ENCODE measurements at places on chromosomes 7 and 10.

DNA sequence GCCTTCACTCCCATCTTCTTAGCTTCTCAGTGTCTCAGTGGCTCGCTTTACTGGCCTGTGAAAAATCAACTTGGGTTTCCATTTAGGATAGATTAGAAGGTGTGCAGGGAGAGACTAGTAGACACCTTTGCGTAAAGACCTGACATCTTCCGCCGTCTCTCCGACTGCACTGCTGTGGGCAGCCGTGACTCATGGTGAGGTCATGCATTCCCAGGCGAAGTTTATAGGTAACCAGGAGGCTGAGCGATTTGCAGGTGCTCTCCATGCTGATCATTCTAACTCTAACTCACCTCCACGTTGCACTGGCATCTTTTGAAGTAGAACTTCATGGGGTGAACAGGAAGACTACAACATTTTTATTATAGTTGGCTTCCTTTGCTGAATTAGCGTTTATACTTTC lies 68.0 kb upstream of the ZNF438 start:
- no peak for DNase-seq

GRCh38 chr7:20220293-20220761 lies 3.1 kb upstream of the MACC1 start:
- no peak for DNase-seq

DNA sequence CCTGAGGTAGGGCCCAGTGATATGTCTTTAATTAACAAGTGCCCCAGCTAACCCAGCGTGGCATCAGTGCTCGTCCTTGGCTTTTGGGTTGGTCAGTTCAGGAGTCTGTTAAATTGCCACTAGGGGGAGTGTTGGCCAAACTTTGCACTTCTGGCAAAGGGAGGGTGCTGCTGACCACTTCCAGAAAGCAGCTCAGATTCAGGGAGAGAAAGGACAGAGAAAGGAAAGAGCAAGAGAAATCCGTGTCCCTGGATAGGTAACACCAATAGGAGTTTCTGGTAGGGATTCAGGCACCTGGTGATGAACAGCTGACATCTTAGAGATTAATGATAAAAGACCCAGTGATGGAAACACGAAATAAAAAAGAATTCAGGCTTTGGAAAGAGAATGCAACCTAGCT lies 243.1 kb upstream of the AOAH start:
- DNase-seq = peak; percentile 79

DNA sequence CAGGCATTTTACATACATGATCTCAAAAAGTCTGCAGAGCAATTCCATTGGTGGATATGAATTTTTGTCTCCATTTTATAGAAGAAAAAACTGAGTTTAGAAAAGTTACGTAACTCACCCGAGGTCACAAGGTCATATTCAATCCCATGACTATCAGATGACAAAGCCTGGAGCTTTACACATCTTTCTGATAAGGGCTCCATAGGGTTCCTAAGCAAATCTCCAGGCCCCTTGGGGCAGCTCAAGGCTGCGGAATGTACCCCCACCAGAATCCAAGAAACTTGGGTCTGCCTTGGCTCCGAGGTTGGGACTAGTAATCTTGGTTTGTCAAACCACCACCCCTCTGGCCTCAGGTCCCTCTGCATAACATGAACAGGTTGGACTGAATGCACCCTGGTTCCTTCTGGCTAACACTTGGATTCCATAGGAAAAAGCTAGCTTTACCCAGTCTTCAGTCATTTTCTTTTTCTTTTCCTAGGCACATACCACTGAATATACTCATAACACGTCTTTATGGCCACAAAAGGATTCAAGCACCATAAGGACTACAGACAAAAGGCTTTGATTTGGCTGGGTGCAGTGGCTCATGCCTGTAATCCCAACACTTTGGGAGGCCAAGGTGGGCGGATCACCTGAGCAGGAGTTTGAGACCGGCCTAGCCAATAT lies 55.5 kb downstream of the PIP4K2A start:
- DNase-seq = no peak

GRCh38 chr7:9711259-9711918 lies 1262.3 kb upstream of the PHF14 start:
- DNase-seq = no peak

DNA sequence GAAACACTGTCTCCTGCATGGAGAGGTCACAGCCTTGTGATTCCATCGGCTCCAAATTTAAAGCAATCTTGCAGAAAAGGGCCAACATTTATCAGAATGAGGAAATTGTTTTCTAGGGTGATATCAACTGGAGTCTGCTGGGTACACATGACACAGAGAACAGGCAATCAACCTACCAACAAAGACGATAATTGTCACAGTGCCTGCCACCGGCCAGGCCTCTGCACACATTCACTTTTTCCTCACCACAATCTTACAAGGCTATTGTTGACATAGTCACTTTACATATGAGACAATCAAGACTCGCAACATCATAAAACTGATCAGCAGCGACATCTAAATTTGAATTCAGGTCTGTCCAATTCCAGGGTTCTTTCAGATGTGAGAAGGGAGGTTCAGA lies 189.4 kb downstream of the KCNMA1 start:
- DNase-seq = no peak

DNA sequence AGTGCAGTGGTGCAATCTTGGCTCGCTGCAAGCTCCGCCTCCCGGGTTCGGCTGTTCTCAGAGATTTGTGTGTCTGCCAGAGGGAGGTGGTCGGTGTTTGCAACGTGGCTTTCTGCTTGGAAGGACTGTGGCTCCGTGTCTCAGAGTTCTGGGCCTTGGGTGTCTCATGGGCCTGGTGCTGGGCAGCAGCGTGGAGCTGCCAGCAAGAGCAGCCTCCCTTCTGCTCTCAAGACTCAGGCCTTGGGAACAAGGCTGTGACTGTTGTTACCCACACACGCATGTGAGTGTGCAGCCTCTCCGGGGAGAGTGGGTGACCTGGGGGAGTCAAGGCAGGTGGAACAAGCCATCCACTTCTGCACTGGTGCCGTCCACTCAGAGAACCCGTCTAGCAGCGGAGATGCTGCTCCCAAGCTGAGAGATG lies 52.0 kb downstream of the VIPR2 start:
- DNase-seq = no peak

- DNase-seq = no peak
These were observed 10.1 kb upstream of the TMEM26 start for GRCh38 chr10:61463035-61463909.

DNA sequence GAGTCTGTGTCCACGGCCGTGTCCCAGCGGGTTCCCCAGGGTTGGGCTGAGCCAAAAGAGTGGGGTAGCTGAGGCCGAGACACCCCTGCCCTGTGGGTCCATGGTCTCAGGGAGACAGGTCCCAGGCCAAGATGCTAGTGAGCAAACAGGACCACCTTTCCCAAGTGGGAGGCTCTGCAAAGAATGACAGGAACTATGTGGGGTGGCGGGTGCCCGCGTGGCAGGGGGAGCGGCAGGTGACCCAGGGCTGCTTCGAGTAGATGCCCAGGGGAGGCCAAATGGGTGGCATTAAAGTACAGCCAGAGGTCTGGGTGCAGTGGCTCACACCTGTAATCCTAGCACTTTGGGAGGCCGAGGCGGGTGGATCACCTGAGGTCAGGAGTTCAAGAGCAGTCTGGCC lies 18.2 kb downstream of the TTYH3 start:
- no peak for DNase-seq

DNA sequence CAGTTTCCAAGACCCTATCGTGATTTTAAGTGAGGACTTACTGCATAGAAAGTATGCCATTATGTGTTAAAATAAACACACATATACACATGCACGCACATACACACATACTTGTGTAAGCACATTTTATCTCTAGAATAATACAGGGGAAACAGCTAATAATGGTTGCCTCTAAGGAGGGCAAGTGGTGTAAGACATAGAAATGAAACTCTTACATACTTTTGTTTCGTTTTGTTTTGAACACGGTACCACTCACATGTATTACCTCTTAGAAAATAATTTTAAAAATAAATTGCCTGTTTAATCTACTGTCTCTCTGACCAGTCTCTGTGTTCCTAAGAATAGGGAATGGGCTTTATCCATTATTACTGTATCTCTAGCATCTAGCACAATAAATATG lies 49.2 kb downstream of the HERPUD2 start:
- no peak for DNase-seq

DNA sequence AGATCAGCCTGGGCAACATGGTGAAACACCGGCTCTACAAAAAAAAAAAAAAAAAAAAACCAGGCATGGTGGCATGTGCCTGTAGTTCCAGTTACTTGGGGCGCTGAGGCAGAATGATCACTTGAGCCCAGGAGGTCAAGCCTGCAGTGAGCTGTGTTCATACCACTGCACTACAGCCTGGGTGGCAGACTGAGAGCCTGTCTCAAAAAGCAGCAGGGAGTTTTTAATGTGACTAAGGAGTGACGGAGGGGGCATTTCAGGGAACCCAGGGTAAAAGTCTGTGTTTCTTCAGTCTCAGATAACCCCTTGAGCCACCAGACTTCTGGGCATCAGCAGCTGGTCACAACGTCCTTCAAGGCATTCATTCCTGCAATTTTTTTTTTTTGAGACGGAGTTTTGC lies 2.2 kb upstream of the C10orf95 start:
- DNase-seq = no peak

GRCh38 chr10:33306126-33306525 lies 28.3 kb downstream of the NRP1 start:
- DNase-seq = no peak

GRCh38 chr7:116307253-116307652 lies 96.9 kb downstream of the TES start:
- DNase-seq = no peak

DNA sequence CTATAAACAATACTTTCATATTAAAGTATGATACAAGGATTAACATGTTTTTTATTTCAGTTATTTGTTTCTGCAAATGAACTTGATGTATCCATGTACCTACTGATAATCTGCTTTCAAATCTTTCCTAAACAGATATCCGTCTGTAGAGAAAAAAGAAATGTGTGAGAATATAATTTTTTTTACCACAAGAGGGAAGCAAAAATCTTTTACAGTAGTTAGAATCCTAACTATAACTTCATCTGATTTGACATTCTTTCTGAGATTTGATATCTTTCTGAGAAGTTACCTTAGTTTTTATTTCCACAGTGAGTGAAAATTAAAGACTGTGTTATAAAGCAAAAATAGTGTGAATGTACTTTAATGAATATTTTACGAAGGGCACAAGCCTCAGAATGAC lies 203.9 kb upstream of the PCLO start:
- DNase-seq = no peak

DNA sequence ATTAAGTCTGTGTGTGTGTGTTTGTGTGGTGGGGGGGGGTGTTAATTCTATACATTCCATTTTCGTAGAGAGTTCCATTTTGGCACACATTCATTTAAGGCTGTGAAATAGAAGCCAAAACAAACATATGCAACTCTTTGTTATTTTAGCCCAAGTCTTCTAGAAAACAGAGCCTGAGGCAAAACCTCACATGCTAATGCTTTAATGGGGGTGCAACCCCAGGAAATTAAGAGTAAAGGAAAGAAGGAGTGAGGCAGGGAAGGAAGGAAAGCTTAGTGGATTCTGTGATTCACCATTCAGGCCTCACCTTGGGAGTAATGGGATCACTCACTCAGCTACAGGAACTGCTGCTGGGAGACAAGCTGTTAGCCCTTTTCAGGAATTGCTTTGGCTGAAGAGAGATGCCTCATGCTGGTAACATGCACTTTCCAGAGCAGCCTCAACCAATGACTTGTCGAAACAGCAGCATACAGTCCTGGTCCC lies 73.0 kb upstream of the CTTNBP2 start:
- DNase-seq = no peak

DNA sequence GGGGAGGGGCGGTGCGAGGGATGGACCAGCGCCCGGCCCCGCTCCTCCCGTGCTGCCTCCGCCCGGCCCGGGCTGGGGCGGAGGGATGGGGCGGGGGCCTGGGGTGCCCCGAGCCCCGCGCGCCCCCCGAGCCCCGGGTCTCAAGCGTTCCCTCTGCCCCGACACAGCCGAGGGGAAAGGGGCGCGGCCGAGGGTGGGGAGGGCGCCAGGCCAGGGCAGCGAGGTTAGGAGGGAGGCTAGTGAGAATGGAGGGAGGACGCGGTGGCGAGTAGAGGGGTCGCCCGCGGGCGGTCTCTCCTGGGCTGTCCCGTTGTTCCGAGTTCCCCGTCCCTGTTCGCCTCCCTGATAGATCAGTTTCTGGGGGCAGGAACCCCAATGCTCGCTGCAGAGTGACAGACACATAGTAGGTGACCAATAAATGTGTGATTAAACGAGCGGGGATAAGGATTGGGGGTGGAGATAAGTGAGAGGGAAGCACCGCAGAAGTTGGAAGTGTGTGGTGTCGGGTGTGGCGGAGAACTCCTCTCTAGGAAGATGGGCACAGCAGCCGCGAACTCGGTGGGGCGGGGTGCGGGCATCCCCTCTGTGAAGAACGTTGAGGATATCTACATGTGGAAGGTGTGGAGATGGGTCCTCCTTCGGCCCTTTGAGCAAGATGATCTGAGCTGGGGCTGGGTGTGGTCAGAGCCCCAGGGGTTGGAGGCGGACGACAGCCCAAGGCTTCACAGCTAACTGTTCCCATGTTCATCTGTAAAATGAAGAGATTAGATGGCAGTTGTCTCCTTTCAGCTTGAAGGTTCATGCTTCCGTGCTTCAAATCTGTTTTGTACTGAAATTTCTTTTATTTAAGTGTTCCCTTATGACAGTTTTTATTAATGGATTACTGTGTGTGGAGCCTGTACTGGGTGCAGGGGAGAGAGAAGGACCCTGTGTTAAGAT lies 580 bp downstream of the ZNF775 start:
- peak; percentile 72 for DNase-seq

DNA sequence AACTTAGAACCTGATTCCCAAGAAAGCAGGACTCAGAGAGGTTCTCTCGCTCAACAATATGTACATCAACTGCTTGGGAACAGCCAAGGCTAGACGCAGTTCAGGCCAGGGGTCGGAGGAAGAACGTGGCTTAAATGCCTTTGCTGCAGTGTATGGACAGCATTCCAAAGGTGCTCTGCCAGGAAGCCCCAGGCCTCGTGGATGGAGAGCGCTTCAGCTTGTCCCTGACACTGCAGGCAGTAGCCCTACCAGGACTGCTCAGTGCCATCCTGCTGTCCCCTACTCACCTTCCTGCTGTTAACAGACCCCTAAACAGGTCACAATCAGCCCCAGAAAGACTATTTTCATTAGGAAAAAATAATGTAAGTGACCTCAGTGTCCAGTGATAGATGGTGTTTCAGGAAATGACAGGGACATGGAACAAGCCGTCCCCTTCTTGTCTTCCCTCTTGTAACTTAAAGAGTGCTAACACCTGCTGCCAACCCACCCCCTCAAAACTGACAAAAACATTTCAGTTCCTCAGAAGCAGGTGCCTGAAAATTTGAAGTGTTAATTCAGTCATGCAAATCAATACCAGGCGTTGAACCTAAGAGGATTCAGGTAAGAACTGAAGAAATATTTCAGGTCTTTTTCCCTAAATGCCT lies 16.5 kb downstream of the CREB3L2 start:
- no peak for DNase-seq

DNA sequence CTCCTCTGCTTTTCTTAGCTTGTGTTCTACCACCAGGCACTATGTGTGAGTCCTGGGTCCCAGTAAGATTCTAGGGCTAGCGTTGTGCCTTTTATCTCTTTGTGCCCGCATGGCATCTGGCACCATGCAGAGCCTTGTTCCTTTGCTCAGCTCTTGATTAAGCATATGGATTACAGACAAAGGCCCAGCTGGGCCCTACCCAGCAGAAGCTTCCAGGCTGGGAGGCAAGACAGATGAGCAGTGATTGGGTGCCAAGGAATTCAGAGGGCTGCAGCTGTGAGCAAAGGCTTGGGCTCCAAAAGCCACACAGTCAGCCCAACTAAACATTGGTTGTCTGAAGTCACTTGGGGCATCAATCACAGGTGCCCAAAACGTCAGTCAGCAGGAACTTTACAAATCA lies 2.0 kb downstream of the ACSM6 start:
- no peak for DNase-seq

GRCh38 chr10:110868981-110869380 lies 2.7 kb upstream of the PDCD4 start:
- no peak for DNase-seq

GRCh38 chr7:27300421-27300820 lies 57.8 kb downstream of the EVX1 start:
- no peak for DNase-seq
